ENCODE measurements at places on chromosomes 7 and 10. TPM values are rescaled to one million over a fixed set of nuclear protein-coding genes. Genes with fewer than 3 reads are reported as not detected.

GRCh38 chr7:24477398-24478136 is 95.7 kb upstream of the PALS2 start:
- no peak for DNase-seq

- peak; percentile 54 for DNase-seq
Measured at GRCh38 chr10:52308251-52309031, 5.6 kb upstream of the DKK1 start.

DNA sequence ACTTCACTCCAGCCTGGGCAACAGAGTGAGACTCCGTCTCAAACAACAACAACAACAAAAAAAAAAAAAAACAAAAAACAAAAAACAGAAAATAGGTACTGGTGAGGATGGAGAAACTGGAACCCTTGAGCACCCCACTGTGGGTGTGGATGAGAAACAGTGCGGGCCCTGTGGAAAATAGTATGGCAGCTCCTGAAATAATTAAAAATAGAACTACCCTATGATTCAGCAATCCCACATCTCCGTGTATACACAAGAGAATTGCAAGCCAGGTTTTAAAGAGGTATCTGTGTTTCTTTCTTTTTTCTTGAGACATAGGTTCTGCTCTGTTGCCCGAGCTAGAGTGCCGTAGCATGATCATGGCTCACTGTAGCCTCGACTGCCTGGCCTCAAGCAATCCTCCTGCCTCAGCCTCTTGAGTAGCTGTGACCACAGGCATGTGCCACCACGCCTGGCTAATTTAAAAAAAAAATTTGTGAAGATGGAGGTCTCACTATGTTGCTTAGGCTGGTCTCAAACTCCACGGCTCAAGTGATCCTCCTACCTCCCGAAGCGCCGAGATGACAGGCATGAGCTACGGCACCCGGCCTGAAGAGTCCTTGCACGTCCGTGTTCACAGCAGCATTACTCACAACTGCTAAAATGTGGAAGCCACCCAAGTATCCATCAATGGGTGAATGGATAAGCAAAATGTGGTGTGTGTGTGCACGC is 39.5 kb downstream of the EBF3 start:
- DNase-seq = no peak

- no peak for DNase-seq
Measured at GRCh38 chr7:26724795-26725194, 139.6 kb downstream of the SKAP2 start.

DNA sequence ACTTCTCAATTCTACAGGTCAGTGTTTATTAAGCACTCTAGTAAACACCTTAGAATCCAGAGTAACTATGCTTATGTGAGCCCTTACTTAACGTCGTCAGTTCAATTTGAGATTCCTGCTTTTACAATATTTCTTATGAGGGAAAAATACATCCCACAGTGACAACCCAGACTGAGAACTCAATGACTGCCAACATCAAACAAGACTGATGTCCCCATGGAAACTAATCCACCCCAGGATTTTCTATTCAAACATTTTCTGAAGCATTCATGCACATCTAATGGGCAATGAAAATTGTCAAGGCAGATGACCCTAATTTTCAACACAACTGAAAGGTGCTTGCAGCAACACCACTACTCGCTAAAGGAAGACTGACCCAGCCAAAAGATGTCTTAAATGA is 67.0 kb downstream of the ATE1 start:
- no peak for DNase-seq

CEP55 gene
- 18.4 TPM for total RNA-seq

ARL4A gene
- 14.1 TPM for total RNA-seq

GRCh38 chr7:105297985-105298384 is 90.7 kb downstream of the SRPK2 start:
- DNase-seq = no peak

GRCh38 chr10:101840102-101840684 is 3.4 kb downstream of the KCNIP2 start:
- DNase-seq = no peak

MCMBP gene
- 48.5 TPM for total RNA-seq

DNA sequence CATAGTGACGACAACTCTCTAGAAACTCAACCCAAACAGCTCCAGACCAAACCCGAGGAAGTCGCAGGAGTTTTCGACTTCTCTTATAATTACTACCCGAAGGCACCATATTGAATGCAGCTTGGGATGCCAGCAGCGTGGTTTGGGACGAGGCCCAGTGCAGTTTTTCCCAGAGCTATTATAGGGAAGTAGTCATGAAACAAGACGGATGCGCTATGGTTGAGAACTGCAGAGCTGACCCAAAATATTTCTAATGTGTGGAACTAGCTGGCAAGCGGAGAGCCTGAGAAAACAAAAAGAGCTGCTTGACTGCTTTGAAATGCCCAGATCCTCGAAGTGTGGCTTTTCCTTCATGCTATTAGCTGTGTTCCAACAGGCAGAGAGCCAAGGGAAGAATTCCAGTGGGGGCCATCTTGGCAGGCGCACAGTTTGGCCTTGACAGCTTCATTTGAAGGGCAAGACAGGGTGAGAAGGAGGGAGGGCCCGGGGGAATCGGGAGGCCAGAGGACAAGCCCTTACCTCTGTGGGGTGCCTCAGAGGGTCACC is 122.7 kb downstream of the CUL2 start:
- no peak for DNase-seq

DNA sequence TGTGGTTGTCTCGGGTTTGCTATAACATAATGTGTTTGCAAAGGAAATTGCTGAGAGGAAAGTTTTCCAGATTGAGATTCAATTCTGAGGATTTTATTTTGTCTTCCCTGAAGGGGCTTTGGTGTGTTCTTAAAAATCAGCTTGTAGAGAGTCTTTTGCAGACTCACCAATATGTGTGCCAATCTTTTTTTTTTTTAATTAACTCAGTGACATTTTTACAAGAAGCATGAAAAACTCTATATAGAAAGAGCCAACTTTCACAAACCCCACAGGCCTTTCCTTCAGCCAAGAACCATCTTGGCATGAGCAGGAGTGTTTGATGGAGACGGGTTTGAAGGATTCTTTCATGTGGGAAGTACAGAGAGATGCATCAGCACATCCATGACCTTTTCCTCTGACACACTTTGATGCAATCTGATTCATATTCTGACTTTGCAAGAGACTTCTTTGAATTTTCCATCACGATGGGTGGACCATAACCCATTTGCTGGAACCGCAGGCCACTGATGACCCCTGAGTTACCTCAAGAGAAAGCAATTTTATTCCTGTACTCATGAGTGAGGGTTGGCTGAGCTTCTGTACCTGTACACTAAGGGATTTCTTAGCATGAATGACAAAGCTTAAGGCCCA is 892.6 kb downstream of the XPNPEP1 start:
- no peak for DNase-seq

RAPGEF5 gene
- total RNA-seq = 121 TPM

- no peak for DNase-seq
Measured at GRCh38 chr7:83640240-83640639, 8.7 kb downstream of the SEMA3E start.

- no peak for DNase-seq
Measured at GRCh38 chr10:14008740-14009080, 322.0 kb downstream of the FRMD4A start.

DNA sequence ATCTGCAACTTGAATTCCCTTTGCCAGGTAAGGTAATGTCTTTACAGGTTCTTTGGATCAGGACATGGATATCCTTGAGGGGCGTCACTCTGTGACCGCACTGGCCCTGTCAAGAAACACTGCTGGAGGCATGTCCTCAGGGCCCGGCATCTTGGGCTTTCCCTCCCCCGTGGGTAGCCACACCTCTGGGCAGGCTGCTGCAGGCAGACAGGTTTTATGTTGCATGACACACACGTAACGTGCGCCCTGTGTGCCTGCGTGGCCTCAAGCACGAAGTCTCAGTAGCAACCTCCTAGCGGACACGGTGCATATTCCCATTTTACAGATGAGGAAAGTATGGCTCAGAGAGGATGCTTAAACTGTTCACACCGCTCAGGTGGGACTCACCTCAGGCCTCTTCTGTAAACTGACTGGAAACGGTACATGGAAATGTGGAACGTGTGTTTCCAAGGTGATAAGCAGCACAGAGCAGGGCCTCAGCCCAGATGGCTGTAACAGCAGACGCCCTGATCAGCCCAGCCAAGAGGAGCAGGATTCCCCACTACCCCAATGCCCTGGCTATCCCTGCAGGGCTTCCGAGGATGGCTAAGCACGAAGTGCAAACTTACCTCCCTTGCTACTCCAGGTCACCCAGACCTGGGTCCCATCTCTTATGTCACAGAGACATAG is 553.6 kb downstream of the TCERG1L start:
- no peak for DNase-seq

DNA sequence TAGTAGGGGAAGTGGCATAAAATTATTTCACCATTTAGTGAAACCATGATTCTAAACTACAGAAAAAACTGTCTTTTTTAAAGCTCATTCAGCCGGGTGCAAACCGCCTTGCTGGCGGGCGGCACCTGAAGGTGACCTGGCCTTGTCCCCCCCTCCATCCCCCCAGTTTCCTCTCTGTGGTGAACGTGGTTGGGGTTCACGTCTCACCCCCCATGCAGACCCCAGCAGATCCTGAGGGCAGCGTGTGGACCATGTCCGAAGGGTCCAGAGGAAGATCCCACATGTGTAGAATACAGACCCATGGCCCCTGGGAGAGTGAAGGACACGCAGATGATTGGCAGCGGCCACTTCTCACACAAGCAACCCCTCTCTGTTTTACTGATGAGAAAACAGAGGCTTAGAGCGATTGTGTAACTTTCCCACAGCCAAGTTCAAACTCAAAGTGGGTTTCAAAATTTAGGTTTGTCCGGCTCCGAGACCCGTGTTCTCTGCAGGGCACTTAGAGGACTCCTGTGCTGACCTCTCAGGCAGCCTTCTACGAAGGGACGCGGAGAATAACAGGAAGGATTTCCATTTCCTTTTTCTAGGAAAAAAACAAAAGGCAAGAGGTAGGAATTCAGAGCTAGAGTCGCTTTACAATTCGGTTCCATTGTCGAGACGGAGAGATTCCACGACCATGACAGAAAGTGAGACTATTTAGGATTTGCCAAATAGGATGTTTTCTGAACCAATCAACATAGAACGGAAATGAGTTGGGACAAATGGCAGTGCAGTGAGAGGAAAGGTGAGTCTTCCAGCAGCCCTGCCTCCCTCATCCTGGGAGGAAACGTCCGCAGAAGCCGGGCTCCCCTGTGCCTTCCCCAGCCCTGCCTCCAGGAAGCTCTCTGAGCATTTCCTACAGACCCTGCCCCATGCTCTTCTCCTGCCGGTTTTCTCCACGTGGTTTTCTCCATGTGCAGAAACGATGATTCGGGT is 67.6 kb upstream of the PITRM1 start:
- DNase-seq = no peak

AKR1B1 gene
- total RNA-seq = 68.5 TPM

CBLL1 gene
- total RNA-seq = 14.6 TPM

DNA sequence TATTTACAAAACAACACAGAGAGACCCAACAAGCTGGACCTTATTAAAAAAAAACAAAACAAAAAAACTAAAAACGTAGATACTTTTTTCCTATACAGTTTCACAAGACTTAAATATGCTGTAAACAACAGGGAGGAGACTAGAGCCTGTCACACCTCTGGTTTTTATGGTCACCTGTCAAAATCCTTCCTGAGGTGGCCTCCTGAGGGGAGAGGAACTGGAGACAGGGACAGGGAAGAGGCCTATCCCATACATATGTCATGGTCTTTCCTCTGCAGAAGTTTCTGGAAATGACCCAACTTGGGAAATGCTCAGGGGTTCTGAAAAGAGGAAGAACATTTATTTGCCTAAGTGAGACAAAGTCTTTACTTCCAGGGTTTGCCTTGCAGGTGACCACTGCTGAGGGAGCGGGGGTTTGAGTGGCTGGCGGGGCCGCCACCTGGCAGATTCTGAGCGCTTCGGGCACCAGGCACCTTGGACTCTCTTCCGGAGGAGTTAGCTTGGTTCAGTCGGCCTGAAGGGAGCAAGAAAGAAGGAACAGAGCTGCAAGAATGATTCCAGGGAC is 18.3 kb downstream of the CPA1 start:
- DNase-seq = no peak

GRCh38 chr10:17174626-17175025 is 26.8 kb downstream of the TRDMT1 start:
- no peak for DNase-seq

DNA sequence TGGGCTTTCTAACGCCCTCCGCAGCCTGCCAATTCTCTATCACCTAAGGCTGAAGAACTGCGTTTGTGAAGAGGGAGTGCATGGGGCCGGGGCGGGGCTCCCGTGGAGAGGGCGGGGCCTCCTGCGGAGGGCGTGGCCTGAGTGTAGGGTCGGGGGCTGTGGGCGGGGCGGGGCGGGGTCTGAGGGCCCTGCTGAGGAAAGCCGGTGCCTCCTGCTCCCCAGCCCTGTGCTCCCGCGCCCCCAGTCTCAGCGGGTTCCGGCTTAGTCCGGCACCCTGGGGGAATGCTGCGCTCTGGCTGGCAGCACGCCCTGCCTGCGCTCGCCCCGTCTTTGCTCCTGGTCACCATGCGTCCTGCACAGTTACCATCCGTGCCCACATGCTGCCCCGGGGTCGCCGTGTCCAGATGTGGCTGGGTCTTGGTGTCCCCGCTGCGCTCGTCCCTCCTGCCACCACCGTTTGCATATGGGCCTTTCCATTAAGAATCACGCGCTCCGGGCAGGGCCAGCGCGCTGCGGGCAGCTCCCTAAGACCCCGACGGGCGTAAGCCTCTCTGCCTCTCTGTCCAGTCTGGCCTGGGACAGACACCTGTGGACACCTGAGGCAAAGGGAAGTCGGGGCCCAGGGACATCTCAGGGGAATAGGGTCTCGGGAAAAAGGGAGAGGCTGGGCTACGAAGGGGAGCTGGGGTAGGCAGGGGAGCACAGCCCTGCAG is 144.0 kb upstream of the RET start:
- no peak for DNase-seq

ZNF438 gene
- 6.9 TPM for total RNA-seq

GRCh38 chr7:85342781-85343180 is 155.9 kb upstream of the SEMA3D start:
- no peak for DNase-seq

FAM241B gene
- total RNA-seq = 1.8 TPM

- DNase-seq = no peak
Measured at GRCh38 chr7:8070451-8071180, 102.0 kb downstream of the GLCCI1 start.

SPAG6 gene
- not detected for total RNA-seq

LRRC17 gene
- total RNA-seq = 71.4 TPM

NPSR1 gene
- not detected for total RNA-seq

DNA sequence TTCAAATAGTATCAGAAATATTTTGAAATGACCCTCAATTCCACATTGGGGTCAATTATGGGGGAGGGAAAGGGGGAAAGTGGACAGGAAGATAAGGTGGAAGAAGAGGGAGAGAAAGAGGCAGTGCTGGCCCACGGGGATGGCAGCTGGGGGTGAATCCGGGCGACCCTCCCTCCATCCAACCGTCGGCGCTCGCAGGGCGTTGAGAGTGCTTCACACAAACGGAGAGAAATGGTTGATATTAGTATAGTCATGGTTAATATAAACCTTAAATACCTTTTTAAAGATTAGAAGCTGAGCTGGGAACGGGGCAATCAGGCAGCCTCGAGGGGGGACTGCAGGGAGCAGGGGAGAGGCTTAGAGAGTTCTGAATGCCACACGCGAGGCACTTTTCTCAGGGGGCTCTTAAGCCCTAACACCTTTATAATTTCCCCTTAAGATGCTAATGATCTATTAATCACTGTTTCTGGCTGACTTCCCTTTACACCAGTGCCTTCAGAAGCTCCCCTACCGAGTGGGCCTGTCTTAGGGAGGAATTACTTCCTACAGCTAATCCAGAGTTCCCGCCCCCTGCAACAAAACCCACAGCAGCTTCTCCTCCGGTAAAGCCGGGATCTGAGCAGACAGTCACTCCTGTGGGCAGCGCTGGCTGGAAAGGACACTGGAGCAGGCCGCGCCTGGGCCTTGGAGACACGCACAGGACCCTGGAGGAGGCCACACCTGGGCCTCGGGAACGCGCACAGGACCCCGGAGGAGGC is 39.5 kb downstream of the PRKAG2 start:
- no peak for DNase-seq

- DNase-seq = no peak
Measured at GRCh38 chr7:51019891-51020870, 237.5 kb upstream of the GRB10 start.

LIPM gene
- not detected for total RNA-seq

Data from glomerular endothelial cell (primary cell).